Panc1 (cell line): ENCODE measurements at places on chromosomes 5 and 9. TPM values are rescaled to one million over a fixed set of nuclear protein-coding genes. Genes with fewer than 3 reads are reported as not detected.

SRD5A1 gene
- 30.4 TPM for total RNA-seq

SLC44A1 gene
- total RNA-seq = 8.7 TPM

SHC3 gene
- 1.7 TPM for total RNA-seq

CMBL gene
- total RNA-seq = 43.2 TPM

GLRA1 gene
- total RNA-seq = not detected

FOXD4L5 gene
- 0.08 TPM for total RNA-seq

UBTD2 gene
- 32.5 TPM for total RNA-seq

GNAQ gene
- total RNA-seq = 34.5 TPM

EGFLAM gene
- 14.8 TPM for total RNA-seq

FBXL7 gene
- total RNA-seq = not detected

RPP25L gene
- total RNA-seq = 30.4 TPM

SLC23A1 gene
- total RNA-seq = not detected

STK32A gene
- not detected for total RNA-seq

TMEM161B gene
- total RNA-seq = 16.3 TPM

PCDHB10 gene
- 0.72 TPM for total RNA-seq

SLC34A3 gene
- not detected for total RNA-seq

GRM6 gene
- total RNA-seq = not detected
